ENCODE measurements at places on chromosomes 16 and 17.

- no peak for DNase-seq
These were observed 56.3 kb upstream of the HAS3 start for GRCh38 chr16:69049146-69049545.

DNA sequence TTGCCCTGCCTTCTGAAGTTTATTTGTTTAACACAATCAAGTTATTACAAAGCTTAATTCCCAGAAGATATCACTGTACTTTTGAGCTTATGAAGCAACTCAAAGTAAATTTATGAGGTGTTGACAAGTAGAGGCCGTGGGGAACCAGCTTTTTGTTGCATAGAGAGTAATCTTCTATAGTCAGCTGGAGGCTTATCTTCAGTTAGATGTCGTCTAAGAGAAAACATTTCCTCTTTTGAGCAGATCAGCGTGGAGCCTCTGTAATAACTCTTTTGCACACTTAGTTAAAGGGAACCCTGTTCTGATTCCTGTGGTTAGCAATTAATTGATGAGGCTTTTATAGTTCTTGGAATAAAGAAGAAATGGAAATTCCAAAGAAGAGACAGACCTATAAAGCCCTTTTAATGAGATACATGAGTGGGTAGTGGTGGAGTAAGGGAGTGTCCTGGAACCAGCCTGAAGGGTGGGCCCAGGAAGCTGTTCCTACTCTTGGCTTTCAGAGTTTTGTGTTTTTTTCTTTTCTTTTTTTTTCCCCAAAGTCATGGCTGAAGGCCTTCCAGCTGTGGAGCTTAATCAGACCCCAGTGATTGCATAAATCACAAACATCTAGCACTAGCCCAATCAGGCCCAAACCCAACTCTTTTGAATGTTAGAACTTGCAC is 28.9 kb upstream of the MAP3K14 start:
- DNase-seq: no peak

- no peak for DNase-seq
These were observed 9.8 kb upstream of the LASP1NB start for GRCh38 chr17:38915639-38915995.

GRCh38 chr16:83365166-83365565 is 442.6 kb upstream of the HSBP1 start:
- no peak for DNase-seq

- DNase-seq: no peak
These were observed 13.1 kb downstream of the FMNL1 start for GRCh38 chr17:45234641-45235415.

DNA sequence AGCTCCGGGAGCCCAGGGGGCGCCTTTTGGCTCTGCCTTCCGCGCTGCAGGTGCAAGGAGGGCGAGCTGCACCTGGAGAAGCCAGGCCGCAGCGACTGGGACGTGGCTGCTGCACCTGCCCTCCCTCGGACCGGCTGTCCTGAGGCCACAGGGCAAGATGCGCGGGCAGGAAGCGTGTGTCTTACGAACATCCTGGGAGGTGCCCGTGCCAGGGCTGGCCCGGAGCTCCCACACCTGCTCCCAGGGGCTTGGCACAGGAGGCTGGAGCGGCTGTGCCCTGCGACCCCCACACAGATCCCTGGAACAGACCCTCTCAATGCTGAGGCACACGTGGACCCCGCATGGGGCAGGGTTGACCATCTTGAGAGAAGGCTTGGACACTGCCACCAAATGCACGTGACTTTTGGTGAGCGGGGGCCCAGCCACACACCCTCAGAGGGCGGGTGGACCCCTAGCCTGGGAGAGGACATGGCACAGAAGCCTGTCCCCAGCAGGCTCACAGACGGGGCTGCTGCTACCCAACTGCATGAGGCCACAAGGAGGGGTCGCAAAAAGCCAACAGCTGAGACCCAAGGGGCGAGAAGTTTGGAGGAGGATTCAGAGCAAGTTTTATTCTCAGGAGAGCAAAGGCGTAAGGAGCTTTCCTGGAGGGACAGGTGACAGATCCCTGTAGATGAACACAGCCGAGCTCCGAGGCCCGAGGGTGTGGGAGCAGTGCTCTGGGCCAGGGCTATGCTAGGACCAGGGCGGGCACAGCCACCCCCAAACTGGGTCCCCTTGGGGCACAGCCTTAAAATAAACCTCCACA is 11.4 kb downstream of the NDUFAF8 start:
- no peak for DNase-seq

DNA sequence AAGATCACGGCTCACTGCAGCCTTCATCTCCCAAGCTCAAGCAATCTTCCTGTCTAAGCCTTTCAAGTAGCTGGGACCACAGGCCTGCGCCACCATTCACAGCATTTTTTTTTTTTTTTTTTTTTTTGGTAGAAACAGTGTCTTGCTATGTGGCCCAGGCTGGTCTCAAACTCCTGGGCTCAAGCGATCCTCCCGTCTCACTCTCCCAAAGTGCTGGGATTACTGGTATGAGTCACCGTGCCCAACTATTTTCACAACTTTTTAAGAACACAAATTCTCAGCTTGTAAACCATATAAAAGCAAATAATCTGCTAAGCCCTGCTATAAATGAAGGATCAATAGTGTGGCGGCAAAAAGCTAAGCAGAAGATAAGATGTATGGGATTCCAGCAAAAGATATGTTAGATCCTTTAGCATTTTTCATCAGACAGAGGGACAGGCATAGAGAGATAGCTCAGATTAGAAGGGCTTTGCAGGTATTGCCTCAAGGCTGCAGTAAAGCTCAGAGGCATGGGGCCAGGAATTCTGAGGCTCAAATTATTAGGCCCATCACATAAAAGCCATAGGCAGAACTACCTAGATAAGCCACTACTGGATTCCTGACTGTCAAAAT is 55.1 kb downstream of the EMP2 start:
- DNase-seq: no peak

DNA sequence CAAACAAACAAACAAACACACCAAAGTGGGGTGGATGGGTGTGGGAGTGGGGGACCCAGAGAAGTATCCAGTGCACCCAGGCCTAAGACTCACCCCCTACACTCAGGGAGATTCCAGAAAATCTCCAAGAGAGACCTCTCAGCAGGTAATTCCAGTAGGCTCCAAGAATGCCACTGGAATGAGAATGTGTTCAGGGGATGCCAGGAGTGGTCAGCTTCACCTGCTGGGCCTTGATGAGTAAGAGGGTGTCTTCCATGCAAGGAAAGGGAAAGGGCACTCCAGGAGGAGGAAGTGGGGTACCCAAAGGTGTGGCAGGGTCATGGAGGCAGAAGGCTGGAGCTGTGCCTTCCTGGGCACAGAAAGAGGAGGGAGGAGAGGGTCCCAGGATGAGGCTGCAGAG is 9.9 kb downstream of the CDH1 start:
- DNase-seq: peak; percentile 43

- no peak for DNase-seq
These were observed 4.5 kb downstream of the KRTAP3-1 start for GRCh38 chr17:41004397-41004796.

GRCh38 chr16:30365200-30365599 is 5.1 kb downstream of the TBC1D10B start:
- DNase-seq: no peak

GRCh38 chr17:46795379-46795952 is 23.0 kb downstream of the WNT3 start:
- DNase-seq: peak; percentile 75

Data from PC-9 (cell line).